ENCODE measurements at places on chromosomes 11 and 22. TPM values are rescaled to one million over a fixed set of nuclear protein-coding genes. Genes with fewer than 3 reads are reported as not detected.

The GTF2H1 gene
- 95.4 TPM for total RNA-seq

The RBM7 gene
- 5.6 TPM for total RNA-seq

The ARRB1 gene
- total RNA-seq = 32.0 TPM

The FAT3 gene
- total RNA-seq = 1.7 TPM

The ZBTB16 gene
- total RNA-seq = 0.41 TPM
